ENCODE measurements at places on chromosomes 5 and 9.

DNA sequence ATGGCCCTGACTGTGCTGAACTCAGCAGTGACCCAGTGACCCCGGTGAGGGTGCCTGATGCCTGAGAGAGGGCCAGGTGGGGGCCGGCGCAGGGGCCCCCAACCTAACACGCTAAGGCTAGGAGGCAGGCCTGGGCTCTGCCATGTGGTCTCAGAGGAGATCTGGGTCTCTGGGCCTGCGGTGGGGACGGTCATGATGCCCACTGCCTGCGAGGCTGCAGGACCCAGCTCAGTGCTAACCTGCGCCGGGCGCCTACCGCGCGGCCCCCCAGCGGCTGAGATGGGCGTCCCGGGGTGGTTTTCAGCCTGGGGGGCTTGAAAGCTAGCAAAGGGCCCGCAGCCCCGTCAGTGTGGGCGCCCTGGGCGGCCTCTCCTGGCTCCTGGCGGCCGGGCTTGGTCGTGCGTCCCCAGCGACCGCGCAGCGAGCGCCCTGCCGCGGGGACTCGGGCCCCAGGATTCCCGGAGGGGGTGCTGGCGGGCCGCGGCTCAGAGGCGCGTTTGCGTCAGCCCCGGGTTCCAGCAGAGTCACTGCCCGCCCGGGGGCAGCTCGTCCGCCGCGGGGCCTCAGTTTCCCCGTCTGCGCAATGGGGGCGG is 2.5 kb downstream of the EGFL7 start:
- peak; percentile 23 for DNase-seq

- DNase-seq = no peak
Measured at GRCh38 chr5:11476866-11477265, 427.4 kb downstream of the CTNND2 start.

- no peak for DNase-seq
Measured at GRCh38 chr5:91190314-91190690, 192.8 kb downstream of the ARRDC3 start.

DNA sequence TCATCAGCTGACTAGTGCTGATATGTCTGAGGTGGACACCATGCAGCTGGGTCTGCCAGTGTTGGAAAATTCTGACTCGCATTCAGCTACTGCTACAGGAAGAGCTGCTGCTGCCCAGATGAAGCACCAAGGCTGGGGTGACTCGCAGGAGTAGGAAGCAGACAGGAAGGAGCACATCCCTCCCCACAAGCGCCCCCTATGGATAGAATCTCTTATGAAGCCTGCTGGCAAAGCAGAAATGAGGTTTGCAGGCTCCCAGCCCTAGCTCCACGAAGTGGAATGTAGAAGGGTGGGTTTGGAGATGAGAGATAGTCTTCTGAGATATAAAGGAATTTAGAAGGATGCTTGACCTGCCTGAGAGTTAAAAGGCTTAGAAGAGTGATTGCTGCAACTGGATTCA is 443.0 kb downstream of the ACTL7B start:
- no peak for DNase-seq

DNA sequence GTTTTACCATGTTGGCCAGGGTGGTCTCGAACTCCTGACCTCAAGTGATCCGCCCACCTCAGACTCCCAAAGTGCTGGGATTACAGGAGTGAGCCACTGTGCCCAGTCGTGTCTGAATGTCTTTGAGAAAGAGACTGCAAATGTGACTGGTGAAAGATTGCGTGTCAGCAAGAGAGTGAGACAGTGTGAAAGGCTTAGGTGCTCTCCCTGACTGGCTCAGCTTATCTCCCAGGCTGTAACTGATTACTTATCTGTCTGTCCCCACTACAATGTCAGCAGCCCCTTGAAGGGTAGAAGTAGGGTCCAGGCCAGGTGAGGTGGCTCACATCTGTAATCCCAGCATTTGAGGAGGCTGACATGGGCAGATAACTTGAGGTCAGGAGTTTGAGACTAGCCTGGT is 3.4 kb upstream of the FGFR4 start:
- no peak for DNase-seq

DNA sequence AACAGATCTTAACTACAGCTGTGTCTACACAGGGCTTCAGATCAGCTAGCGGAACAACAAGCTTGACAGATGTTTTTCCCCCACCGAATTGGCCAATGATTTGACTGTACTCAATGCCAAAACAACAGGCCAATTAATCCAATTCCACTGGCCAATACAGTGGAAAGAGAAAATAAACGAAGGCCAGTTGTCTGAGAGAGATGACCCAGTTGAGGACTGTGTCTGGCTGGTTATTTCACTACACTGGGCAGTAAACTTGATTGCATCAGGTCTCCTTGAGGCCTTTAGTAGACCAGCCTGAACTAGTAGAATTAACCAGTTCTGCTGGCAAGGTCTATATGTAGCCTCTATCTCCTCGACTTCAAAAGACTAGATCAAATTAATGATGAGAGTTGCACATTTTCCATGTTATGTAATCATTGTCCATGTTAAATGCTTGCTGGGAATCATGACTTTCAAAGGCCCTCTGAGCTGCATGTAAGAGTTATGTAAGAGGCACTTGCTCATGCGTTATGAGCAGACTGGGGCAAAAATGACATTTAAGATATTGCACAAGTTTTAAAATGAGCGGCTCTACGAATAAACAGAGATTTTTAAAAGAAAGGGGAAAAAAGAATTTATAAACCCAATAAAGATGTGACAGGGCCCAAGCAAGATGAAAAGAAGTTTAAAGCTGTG is 28.3 kb downstream of the SMIM23 start:
- no peak for DNase-seq

GRCh38 chr9:18778846-18779245 is 254.2 kb downstream of the SAXO1 start:
- no peak for DNase-seq

DNA sequence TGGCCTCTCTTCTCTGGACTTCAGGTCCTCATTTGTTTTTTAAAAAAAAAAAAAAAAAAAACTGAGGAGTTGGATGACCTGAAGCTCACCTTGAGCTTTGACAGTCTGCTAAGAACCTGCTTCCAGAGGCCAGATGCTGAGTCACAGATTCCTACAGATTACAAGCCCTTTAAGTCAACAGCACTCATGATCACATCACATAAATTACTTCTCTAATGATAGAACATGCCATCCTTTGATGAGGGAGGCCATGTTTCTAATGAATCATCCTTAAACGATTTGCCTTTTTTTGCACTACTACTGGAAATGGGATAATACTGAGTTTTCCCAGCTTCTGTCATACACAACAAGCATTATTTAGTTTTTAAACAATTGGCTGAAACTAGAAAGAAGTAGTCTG is 34.2 kb upstream of the MYOT start:
- DNase-seq = peak; percentile 57

GRCh38 chr9:104258296-104259011 is 164.3 kb downstream of the SMC2 start:
- no peak for DNase-seq

DNA sequence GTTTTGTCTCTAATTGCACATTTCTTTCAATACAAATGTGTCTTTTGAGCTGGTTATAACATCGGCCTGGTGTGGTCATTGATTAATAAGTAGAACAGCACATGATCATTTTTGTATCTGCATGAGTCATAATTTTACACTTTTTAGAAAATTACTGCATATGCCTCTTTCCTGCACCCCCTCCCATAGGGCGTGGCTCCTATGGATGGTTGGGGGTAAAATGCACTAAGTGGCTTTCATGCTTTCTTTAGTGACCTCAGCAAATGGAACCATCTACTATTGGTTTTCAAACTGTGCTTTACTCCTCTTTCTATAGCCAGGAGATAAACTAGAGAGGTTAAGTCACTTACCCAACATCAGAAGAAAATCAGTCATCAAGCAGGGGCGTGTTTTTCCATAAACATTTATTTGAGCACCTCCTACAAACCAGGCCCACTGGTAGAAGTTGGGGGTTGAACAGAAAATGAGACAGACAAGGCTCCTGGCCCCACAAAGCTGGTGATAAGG is 3.8 kb downstream of the ANXA6 start:
- DNase-seq = no peak

DNA sequence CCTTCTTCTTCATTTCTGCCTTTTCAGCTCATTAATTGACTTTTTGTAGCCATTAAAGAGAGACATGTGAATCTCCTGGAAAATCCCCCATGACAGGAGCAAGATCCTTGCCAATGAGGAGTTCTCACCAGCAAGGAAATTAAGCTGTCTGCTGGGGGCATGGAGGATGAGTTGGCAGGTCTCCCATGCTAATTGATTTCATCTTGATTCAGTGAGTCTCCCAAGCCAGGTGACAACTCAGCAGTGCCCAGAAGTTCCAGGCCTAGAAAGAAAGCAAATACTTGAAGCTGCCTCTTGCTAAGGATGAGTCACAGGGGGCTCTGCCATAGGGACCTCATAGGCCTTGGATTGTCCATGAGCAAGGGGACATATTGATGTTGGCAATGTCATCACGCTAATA is 30.0 kb upstream of the ADRA1B start:
- DNase-seq = no peak

DNA sequence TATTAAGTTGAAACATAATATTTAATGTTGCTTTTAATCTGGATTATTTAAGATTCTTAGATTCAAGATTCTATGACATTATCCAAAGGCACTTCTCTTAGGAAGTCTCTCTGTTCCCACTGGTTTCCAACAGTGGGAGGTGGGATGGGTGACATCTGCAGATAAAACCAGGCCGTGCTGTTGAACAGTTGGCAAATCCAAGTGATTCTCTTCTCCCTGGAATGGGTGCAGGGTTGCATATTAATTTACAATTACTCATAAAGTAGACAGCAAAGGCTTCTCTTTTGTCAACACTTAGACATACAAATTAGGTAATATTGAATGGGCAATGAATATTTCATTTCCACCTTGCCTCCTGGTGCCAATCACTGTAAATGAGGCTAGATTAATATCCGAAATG is 233.7 kb upstream of the IL12B start:
- DNase-seq = no peak

DNA sequence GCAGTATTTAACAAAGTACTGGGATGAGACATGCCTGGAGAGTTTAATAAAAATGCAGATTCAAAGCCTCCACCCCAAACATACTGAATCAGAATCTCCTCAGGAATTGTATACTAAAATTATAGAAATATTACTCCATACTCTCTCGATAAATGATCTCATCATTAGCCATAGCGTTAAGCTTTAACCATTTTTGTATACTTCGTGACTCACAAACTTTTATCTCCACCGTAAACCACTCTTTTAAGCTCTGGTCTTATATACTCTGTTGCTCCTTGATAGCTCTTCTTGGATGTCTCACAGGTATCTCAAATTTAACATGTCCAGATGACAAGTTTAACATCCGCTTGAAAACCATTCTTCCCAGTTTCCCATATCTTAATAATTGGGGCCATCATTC is 327.8 kb downstream of the ADGRV1 start:
- DNase-seq = no peak

DNA sequence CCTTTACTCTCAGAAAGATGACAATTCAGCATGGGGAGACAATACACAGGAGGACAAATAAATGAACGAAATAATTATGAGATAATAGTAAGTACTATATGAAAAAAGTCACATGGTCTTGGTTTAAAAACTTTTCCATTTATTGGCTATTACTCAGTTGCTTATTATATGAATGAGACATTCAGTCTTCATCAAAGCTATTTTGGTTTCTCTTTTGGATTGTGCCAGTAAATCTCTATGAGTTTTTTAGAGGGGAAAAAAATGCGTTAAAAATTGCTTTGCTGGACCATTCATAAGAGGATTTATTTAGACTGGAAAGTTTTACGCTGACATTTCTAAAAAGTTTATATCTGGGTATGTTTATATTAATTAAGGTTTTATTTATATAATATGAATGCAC is 137.7 kb downstream of the AOPEP start:
- no peak for DNase-seq

DNA sequence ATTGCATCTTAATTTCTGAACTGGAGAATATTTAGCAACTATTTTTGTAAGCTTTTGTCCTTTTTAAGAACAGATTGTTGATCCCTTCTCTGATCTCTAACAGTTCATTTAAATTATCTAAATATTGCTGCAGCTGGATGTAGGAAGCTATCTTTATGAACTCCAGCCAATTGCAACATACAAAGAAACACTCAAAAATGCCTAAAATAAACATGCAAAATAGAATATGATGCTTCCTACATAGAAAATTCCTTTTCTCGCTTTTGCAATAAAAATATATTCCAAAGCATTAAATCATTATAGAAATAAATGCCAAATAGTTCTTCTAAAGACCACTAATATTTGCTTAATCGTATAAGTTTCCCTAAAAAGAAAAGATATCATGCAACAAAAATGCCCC is 218.6 kb downstream of the LURAP1L start:
- peak; percentile 69 for DNase-seq

- DNase-seq = peak; percentile 26
Measured at GRCh38 chr5:114360816-114361723, 800 bp upstream of the KCNN2 start.

All from fibroblast of skin of scalp (primary cell).